ENCODE measurements at places on chromosomes 2 and 18. TPM values are rescaled to one million over a fixed set of nuclear protein-coding genes. Genes with fewer than 3 reads are reported as not detected.

Gene GPR55
- 2.1 TPM for total RNA-seq

Gene LOXHD1
- total RNA-seq: 0.24 TPM

Gene TEX44
- total RNA-seq: not detected

Gene CYP26B1
- 10.3 TPM for total RNA-seq

- no peak overlapping the region for H3K27ac ChIP-seq
- no peaks in the 10 kb centered on the region for H3K4me1 ChIP-seq
- no peaks in the 10 kb centered on the region for H3K36me3 ChIP-seq
- no peak overlapping the region for H3K4me3 ChIP-seq
Measured at GRCh38 chr2:31049264-31049663, 89.0 kb downstream of the GALNT14 start.

GRCh38 chr2:129728035-129728972 lies 251.2 kb upstream of the RAB6C start:
- DNase-seq: no peak
- H3K4me1 ChIP-seq: no peaks in the 10 kb centered on the region
- H3K27me3 ChIP-seq: no peaks in the 10 kb centered on the region
- H3K4me3 ChIP-seq: no peak overlapping the region

GRCh38 chr2:3445891-3446290 lies 66.4 kb downstream of the TRAPPC12 start:
- no peak for DNase-seq
- H3K27me3 ChIP-seq: no peaks in the 10 kb centered on the region
- no peak overlapping the region for H3K27ac ChIP-seq
- H3K4me3 ChIP-seq: no peak overlapping the region
- no peaks in the 10 kb centered on the region for H3K4me1 ChIP-seq

DNA sequence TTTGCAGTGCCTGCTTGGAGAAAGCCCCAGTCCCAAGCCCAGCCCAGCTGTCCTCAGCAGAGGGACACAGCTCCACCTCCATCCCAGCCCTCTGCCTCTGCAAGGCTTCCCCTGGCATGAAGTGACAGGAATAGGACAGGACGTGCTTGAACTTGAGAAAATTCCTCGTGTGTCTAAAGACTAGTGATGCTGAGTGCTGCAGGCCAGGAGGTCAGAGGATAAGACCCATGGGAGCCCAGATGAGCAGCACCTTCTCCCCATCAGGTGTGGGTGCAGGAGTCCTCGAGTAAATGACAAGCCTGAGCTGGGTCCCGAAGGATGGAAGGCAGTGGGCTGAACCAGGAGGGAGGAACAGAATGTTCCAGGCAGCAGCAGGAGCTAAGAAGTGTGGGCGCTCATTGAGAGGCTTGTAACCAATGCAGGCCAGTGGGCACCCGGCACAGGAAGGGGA lies 67.8 kb upstream of the UXS1 start:
- H3K27me3 ChIP-seq: no peaks in the 10 kb centered on the region
- H3K4me3 ChIP-seq: no peak overlapping the region
- no peaks in the 10 kb centered on the region for H3K4me1 ChIP-seq
- DNase-seq: no peak
- no peak overlapping the region for H3K27ac ChIP-seq
- no peaks in the 10 kb centered on the region for H3K36me3 ChIP-seq

DNA sequence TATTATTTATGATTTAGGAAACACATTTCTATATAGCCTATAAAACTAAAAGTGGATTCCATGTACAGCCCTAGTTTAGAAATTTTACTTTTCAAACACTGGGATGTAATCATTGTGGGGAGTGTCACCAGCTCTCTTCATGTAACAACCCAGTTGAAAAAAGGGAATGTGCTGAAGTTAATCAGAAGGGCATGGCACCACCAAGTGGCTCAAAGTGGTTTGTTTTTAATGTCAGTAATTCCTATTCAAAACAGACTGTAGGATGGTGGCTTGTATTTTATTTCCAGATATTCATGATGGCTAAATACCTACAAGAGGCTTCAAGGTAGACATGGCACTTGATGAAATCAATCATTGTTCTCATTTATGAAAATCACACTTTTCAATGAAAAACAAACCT lies 58.1 kb upstream of the TMEM182 start:
- peaks cover 4% of the 10 kb centered on the region for H3K27me3 ChIP-seq
- H3K27ac ChIP-seq: no peak overlapping the region
- no peaks in the 10 kb centered on the region for H3K4me1 ChIP-seq
- DNase-seq: no peak

DNA sequence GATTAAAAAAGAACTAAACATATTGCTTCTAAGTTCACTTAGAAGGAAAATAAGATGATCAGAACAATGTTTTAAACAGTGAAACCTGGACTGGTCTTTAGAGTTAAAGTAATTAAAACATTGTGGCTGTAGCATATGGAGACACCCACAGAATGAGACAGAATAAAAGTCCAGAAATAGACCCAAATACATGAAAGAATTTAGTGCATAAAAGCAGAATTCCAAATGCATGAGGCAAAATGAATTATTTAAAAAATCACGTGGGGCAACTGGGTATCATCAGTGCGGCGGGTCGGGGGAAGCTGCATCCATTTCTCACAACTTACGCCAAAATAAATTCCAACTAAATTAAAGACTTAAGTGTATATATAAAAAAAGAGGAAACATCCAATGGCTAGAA lies 12.1 kb downstream of the RNF149 start:
- no peaks in the 10 kb centered on the region for H3K27me3 ChIP-seq
- H3K36me3 ChIP-seq: peaks cover 45% of the 10 kb centered on the region
- H3K27ac ChIP-seq: no peak overlapping the region
- peaks cover 6% of the 10 kb centered on the region for H3K4me1 ChIP-seq

DNA sequence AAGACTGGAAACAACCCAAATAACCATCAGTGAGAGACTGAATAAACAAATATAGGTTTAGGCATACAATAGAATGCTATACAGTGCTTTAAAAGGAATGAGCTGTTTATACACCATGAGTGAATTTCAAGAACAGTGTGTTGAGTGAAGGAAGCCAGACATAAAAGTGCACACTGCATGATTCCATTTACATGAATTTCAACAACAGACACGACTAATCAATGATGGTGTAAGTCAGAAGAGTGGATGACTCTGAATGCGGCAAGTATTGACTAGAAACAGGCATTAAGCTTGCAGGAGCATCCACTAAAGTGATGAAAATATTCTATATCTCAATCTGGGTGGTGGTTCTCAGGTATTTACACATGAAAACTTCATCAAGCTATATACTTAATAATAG lies 142.7 kb upstream of the SLC39A10 start:
- H3K27me3 ChIP-seq: no peaks in the 10 kb centered on the region
- no peak overlapping the region for H3K4me3 ChIP-seq
- no peak for DNase-seq
- H3K36me3 ChIP-seq: no peaks in the 10 kb centered on the region

- H3K4me3 ChIP-seq: no peak overlapping the region
- H3K27me3 ChIP-seq: no peaks in the 10 kb centered on the region
- H3K36me3 ChIP-seq: no peaks in the 10 kb centered on the region
- no peak for DNase-seq
Measured at GRCh38 chr2:85430752-85431569, 12.4 kb downstream of the SH2D6 start.

DNA sequence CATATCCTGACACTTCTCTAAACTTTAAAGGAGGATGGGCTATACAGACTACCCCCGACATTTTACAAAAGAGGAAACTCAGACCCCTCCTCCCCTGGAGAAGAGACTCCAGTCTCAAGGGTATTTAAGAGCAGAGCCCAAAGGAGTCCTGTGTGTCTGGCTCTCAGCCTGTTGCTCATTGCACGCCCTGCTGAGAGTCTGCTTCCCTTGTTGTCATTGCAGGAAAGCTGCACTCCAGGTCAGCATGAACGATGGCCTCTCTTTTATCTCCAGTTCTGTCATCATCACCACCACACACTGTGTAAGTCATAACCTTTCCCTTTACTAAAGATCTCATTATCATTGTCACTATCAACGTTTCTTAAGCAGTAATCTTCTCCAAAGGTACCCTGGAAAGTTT lies 111.4 kb downstream of the ANTXR1 start:
- H3K4me3 ChIP-seq: no peak overlapping the region
- no peaks in the 10 kb centered on the region for H3K4me1 ChIP-seq
- no peaks in the 10 kb centered on the region for H3K36me3 ChIP-seq
- H3K27ac ChIP-seq: no peak overlapping the region

DNA sequence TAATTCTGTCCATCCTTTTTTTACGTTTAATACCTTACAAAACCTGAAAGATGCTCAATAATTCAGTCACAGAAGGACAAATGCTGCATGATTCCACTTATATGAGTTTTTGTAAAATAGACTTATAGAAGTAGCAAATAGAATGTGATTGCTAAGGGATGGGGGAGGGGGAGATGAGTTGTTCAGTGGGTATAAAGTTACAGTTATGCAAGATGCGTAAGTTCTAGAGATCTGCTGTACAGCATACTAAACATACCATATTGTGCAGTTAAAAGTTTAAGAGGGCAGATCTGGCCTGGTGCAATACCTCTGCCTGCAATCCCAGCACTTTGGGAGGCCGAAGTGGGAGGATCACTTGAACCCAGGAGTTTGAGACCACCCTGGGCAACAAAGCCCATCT lies 78.8 kb downstream of the TET3 start:
- no peak overlapping the region for H3K4me3 ChIP-seq
- H3K27me3 ChIP-seq: no peaks in the 10 kb centered on the region
- no peaks in the 10 kb centered on the region for H3K4me1 ChIP-seq
- DNase-seq: no peak

DNA sequence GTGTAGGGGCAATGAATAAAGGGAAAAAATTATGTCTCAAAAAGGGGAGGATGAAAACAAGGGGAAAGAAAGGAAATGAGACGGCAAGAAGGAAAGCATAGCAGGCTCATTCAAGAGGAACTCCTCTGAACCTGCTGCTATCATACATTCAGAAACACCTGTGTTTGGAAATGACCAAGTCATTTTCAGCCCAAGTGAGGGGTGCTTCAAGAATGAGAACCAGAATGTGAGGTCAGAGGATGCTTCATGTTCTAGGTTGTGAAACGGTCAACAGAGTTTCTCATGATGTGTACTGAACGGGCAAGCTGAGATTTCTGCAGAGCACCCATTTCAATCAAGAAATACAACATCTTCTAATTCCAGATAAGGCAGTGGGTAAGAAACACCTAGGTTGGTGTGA lies 1367.2 kb upstream of the CELF4 start:
- no peak for DNase-seq
- H3K36me3 ChIP-seq: no peaks in the 10 kb centered on the region
- no peak overlapping the region for H3K4me3 ChIP-seq
- H3K4me1 ChIP-seq: no peaks in the 10 kb centered on the region
- H3K27me3 ChIP-seq: no peaks in the 10 kb centered on the region

GRCh38 chr18:64806691-64807090 lies 657.8 kb upstream of the LINC00305 start:
- no peaks in the 10 kb centered on the region for H3K4me1 ChIP-seq
- no peaks in the 10 kb centered on the region for H3K27me3 ChIP-seq
- H3K36me3 ChIP-seq: no peaks in the 10 kb centered on the region
- H3K4me3 ChIP-seq: no peak overlapping the region
- H3K27ac ChIP-seq: no peak overlapping the region

- DNase-seq: no peak
- no peaks in the 10 kb centered on the region for H3K4me1 ChIP-seq
- H3K36me3 ChIP-seq: no peaks in the 10 kb centered on the region
- no peak overlapping the region for H3K27ac ChIP-seq
Measured at GRCh38 chr2:237235383-237236095, 149.8 kb downstream of the COPS8 start.

DNA sequence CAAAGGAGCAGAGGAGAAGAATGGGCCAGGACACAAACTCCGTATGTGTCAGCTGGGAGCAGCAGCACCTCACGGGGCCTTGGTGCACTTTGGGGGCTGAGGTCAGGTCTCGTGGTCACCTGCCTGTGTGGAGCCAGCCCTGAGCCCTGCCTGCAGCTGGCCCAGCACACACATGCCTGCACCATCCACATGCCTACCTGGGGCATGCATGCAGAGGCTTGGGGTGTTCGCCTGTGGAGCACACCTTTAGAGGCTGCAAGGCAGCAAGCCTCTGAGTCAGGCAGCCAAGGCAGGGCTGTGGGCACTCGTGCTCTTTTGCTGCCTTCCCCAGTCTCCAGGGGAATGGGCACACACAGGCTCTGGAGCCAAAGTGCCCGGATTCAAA lies 36.0 kb downstream of the ARHGEF4 start:
- H3K4me1 ChIP-seq: no peaks in the 10 kb centered on the region
- no peaks in the 10 kb centered on the region for H3K36me3 ChIP-seq
- no peak overlapping the region for H3K4me3 ChIP-seq
- no peak for DNase-seq
- no peak overlapping the region for H3K27ac ChIP-seq
- no peaks in the 10 kb centered on the region for H3K27me3 ChIP-seq

DNA sequence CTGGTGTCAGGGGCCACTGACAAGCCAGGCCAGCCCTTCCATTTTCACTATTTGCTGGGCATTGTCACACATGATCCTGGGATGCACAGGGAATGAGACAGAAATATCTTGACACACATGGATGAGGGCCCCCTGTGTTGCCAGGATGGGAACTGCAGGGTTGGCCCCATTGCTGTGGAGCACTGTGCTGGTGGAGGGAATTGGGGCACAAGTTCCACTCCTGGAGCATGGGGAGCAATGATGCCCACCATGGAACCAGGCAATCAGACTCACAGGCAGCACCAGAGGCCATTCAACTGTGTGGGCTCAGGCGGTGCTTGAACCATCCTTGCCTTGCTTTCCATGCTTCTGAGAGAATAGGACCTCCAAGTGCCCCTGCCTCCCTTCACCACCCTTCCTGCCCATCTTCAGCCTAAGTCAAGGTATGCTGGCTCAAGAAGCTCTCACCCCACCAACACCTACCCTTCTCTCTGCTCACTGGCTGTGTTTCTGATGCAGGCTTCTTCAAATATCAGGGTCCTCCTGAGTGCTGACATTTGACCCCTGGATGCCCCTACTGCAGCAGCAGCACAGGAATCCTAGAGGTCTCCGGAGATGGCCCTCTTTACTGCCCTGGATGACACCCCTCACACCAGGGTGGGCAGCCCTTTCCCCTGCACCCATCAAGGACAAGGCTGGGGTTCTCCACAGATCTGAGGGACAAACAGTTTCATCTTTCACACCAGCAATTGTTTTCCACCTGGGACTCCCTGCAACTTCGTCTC lies 11.0 kb downstream of the ADRA2B start:
- H3K36me3 ChIP-seq: no peaks in the 10 kb centered on the region
- no peak overlapping the region for H3K4me3 ChIP-seq
- peaks cover 28% of the 10 kb centered on the region for H3K27me3 ChIP-seq
- no peak overlapping the region for H3K27ac ChIP-seq

DNA sequence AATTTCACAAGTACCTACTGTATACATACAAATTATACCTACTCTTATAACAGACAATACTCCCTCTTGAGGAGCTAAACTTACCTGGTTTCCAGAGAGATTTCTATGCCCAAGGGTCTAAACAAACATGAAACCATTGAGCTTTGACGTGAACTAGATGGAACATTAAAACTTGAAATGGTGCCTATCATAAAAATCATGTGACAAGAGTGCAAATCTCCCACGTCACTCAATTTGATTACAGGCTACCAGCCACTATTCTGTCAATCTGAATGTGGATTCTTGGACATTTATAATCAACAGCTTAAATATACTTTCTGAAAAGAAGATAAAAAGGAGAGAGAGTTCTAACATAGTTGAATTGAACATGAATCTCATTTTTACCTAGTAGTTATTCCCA lies 297.1 kb upstream of the SESTD1 start:
- H3K27me3 ChIP-seq: no peaks in the 10 kb centered on the region
- no peaks in the 10 kb centered on the region for H3K4me1 ChIP-seq
- H3K36me3 ChIP-seq: no peaks in the 10 kb centered on the region

- H3K27me3 ChIP-seq: no peaks in the 10 kb centered on the region
- H3K36me3 ChIP-seq: peaks cover 22% of the 10 kb centered on the region
- DNase-seq: no peak
- H3K4me3 ChIP-seq: no peak overlapping the region
Measured at GRCh38 chr2:60523963-60524362, 29.5 kb downstream of the BCL11A start.

GRCh38 chr18:22977847-22978701 lies 44.9 kb downstream of the RBBP8 start:
- DNase-seq: no peak
- H3K4me3 ChIP-seq: no peak overlapping the region
- no peaks in the 10 kb centered on the region for H3K4me1 ChIP-seq
- H3K27me3 ChIP-seq: no peaks in the 10 kb centered on the region

Data from thymus (tissue), 14 donors.